GM12891 (cell line): ENCODE measurements at places on chromosomes 6 and 20.

DNA sequence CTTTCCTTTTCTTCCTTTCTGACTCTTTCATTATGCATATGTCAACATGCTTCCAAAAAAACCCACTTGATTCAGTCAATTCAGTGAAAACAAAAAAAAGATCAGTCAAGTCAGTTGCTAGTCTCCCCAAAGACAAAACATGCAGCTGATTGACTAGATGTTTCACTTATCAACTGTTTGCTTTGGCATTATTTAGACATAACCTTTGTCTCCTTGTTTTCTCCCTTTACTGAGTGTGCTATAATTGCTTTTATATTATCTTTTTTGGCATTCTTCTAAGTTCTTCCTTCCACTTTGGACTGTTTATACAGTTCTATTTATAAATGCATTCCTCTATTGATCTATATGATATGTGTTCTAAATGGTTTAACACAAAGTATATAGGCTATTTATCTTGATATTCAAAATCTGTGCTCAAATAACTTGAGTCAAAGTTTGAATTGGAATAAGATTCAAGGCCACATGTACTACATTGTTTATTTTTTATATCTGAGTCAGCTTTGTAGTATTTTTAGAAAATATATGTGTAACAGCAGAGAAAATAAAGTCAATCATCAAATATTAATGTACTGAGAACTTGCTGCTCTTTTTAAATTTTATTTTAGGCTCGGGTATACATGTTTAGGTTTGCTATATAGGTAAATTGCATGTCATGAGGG, 260.5 kb downstream of the CENPW start:
- DNase-seq: no peak

DNA sequence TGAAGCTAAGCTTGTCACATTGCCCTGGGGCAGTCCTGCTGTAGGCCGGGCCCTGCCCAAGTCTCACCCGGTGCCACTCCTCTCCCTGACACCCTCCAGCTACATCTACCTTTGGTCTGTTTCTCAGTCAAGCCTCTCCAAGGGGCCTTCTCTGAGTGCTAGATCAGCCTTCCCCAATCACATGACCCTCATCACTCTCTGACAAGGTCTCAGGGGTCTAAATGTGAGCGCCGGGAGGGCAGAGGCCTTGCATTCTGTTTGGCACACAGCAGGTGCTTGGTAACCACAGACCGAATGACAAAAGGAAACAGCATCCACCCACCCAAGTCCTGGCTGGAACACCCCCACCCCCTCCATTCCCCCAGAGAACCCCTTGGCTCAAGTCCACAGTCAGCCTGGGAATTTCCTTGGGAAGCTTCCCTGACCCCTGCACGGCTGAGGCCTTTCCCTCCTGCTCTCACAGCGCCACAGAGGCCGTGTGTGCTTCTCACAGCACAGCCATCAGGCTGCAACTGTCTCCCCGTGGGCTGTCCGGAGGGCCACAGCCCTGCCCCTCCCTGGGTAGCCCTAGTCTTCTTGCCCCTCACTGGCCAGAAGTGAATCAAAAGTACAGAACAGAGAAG, 32.9 kb downstream of the PKIG start:
- DNase-seq: no peak

GRCh38 chr20:20740541-20740940, 28.1 kb upstream of the RALGAPA2 start:
- no peak for DNase-seq

GRCh38 chr6:19452495-19452894, 384.7 kb upstream of the ID4 start:
- DNase-seq: no peak

DNA sequence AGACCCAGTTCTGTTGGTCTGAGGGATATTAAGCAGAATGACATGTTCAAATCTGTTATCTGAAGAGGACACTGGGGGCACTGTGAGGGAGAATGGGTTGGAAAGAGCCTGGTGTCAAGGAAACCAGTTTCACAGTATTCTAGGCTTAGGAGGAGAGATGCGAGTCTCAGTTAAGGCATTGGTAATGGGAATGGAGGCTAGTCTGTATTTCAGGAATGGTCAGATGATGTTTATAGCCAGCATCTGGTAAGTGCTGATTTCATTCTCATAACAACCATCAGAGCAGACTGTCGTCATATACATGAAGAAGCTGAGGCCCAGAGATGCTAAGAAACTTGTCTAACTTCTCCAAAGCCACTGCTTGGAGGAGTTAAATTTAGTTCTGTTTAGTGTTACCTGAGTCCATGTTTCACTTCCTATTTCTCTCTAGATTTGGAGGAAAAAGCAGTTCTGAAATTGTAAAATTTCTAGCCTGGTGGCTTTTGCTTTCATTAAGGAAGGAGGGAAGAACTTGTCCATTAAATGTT, 242.0 kb downstream of the ARID1B start:
- no peak for DNase-seq

GRCh38 chr20:19022118-19022575, 190.3 kb upstream of the SLC24A3 start:
- DNase-seq: no peak

DNA sequence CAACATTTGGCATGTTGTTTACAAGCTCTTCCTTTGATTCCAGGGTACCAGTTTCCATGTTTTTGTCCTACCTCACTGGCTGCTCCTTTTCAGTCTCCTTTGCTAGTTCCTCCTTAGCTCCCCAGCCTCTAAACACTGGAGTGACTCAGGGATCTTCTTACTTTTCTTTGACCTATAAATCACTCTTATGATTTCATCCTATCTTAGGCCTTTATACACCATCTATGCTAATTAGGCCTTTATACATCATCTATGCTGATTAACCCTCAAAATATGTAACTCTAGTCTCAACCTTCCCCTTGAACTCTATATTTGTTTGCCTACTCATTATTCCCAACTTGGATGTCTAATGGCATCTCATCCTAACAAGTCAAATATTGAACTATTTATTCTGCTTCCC, 9.5 kb downstream of the TMEM30A start:
- DNase-seq: no peak

- no peak for DNase-seq
Measured at GRCh38 chr20:57043091-57043490, 223.3 kb downstream of the BMP7 start.

- no peak for DNase-seq
Measured at GRCh38 chr20:50309764-50310672, 119.4 kb downstream of the CEBPB start.
